ENCODE measurements at places on chromosomes 5 and 9.

DNA sequence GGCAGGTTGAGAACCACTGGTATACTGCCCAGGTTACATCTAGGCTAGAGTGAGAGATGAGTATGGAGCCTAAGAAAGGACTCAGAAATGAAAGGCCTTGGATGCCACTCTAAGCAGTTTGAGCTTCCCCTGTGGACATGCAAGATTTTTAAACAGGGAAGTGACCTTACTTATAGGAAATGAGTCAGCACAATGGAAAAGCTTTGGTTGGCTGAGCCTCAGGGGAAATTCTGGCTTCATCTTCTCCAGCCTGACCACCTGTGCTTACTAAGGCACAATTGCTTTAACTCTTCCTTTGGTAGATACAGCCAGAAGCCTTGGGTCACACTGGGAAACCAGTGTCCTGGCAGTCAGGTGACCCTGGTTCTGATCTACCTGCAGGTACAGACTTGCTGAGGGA, 380.2 kb upstream of the ZNF462 start:
- DNase-seq, result peak; percentile 26

GRCh38 chr5:167944121-167944852, 347.2 kb upstream of the WWC1 start:
- DNase-seq, result no peak

GRCh38 chr5:149325894-149326293, 19.4 kb upstream of the GRPEL2 start:
- no peak for DNase-seq

- DNase-seq, result no peak
Observed at GRCh38 chr5:147404706-147405105, 105.2 kb downstream of the DPYSL3 start.

DNA sequence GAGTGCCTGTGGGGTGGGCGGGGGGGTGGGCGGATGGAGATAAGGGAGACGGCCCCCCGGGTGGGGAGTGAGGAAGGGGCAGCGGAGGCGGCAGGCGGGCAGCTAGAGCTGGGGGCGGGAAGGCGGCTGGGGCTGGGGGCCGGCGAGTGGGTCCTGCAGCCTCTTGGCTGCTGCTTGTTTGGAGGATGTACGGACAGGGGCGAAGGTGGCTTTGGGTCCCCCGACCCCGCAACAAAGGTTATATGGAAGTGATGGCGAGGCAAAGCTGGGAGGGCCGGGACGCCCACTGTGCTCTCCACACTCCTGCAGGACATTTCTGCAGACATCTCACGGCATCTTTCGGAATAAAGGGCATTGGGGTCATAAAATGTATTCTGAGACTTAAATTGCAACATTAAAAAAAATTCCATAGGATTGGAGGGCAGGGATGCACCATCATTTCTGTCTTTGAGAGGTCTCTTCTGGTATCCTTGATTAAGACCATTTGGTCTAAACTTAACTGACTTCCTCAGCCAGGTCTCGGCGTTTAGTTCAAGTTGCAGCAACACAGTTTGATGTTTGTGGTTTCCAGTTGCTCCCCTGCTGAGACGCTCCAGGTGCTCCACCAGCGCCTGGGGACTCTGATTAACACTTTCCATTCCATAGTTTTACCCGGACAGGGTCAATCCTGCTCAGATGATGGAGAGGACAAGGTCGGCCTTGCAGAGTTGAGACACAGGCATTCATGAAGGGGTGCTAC, 101.6 kb upstream of the SSBP2 start:
- no peak for DNase-seq

- no peak for DNase-seq
Observed at GRCh38 chr5:15350614-15351013, 149.4 kb upstream of the FBXL7 start.

- no peak for DNase-seq
Observed at GRCh38 chr5:167489202-167489601, 802.2 kb upstream of the WWC1 start.

DNA sequence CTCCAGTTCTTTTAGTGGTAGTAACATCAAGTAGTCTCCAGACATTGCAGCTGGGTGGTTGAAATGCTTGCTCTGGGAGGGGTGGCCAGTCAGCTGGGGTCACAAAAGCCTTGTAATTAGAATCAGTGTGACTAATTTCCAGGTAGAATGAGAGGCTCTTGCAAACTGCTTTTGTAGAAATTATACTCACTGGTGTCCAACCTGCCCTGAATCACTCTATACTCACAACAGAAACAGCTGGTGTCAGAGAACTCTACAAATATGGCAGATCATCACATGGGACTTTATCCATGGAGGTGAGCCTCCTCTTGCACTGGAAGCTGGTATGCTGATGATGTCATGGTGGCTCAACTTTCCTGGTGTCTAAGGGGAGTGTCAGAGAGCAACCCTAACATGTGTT, 71.3 kb downstream of the SH3TC2 start:
- no peak for DNase-seq

DNA sequence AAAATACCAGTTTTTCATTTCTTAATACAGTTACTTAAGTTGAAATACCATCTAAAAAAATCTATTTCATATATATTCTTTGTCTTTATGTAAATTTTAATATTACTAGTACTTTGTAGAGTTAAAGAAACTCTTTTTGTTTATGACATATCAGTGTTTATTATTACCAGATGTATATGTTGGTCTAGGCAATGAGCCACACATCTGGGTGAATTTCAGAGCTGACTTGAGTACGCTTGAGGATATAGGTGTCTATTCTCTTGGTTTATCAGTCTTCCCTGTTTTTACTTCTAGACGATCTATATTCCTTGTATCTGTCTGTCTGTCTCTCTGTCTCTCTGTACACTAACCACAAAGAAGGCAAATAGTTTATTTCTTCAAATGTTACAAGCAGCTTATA, 2.9 kb downstream of the SMAD5 start:
- DNase-seq, result no peak

- DNase-seq, result no peak
Observed at GRCh38 chr5:36874465-36874864, 2.1 kb upstream of the NIPBL start.

- no peak for DNase-seq
Observed at GRCh38 chr9:70962761-70963440, 158.5 kb downstream of the TRPM3 start.

DNA sequence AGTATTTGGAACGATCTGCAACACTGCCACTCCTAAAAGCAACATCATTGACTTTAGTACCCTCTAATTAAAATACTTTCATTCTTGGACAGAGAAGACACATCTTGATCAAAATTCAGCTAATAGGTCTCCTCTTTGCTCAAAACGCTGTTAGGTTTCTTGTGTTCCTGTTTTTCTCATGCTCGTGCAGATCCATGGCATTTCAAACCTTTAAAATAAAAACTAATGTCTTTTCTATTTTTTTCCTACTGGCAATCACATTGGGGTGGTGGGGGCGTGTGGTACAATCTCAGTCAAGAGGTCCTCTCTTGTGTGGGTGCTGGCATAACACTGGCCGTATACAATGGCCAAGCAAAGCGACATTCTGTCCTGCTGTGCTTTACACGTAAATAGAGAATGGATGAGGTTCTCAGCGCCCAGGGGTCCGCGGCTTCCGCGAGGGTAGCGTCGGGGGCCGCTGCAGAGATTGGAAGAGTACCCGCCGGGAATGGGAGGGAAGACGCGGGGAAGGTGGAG, 315 bp upstream of the GPR150 start:
- DNase-seq, result no peak

DNA sequence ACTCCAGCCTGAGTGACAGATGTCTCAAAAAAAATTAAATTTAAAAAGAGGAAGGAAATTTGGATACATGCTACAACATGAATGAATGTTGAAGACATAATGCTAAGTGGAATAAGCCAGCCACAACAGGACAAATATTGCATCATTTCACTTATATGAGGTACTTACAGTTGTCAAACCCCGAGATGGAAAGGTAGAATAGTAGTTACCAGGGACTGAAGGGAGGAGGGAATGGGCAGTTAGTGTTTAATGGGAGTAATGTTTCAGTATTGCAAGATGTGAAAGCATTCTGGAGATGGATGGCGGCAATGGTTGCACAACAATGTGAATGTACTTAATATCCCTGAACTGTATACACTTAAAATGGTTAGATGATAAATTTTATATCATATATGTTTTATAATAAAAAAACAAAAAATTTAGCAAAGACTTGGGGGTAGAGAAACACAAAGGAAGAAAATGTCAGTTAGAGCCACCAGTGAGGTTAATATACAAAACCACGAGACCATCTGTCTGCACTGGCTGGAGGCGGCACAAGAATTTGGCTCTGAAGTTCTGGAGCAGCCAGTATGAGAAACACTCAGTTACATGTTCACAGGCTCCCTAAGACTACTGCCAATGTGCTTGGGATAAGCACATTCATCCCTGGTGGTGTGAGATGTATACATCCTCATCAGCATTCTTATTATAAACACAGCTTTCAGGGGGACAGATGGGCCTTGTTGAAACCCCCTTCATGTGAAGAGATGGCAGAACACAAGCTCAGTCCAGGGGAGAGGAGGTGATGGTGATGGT, 37.0 kb upstream of the RPS23 start:
- no peak for DNase-seq

DNA sequence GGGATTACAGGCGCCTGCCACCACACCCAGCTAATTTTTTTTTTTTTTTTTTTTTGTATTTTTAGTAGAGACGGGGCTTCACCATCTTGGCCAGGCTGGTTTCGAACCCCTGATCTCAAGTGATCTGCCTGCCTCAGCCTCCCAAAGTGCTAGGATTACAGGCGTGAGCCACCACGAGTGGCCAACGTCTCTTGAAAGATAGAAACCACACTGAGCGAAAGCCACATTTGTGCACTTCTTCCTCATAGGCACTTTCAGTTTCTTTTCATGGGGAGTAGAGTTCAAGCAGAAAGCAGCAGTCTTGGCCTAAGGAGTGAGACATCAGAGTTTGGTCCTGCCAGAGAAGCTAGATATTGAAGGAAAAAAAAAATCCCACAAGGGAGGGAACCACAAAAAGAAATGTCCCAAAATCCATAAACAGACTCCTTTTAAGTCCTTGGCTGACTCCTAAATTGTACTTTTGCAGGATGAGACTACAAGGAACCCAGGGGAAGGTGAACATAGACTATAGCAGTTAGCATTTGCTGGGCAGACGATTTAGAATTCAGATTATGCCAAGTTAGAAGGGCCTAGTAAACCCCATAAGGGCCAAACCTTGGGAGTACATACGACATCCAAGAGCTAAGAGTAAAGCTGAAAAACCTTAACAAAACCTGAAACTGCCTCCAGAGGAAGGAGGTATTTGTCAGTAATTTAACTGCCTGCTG, 43.9 kb upstream of the GLIPR2 start:
- no peak for DNase-seq

GRCh38 chr9:129561594-129562281, 59.2 kb downstream of the C9orf50 start:
- no peak for DNase-seq

- no peak for DNase-seq
Observed at GRCh38 chr5:57163553-57164006, 10.3 kb upstream of the GPBP1 start.

DNA sequence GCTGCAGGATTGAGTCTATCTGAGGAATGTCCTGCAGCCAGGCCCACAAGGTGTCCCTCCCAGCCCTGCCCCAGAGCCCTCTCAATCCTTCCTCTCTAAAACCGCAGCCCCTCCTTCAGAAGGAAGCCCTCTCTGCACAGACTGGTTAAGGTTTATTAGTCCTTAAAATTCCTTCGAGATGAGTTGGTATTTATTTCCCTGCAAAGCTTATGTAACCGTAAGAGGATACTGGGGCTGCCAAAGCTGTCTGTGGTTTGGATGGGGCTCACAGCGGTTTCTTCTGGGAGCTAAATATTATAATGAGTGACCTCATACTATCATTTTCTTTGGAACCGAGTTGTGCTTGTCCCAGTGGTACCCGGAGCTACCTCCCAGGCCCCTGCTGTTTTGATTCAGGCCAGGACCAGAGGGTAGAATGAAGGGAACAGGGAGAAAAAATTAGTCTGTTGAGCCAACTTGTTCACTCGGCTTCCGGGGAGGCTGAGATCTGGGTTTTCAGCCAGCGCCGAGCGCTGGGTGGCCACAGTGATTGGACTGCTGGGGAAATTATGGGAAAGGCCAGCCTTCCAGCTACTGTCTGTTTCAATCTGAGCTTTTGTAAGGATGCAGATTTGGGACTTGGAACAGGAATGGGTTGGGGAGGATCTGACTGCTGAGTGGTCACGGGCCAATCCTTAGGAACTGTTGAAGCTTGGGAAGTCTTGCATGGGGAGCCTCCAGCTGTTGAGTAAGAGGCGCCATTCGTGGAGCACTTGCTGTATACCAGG, 107.5 kb downstream of the NDFIP1 start:
- DNase-seq, result peak; percentile 86

DNA sequence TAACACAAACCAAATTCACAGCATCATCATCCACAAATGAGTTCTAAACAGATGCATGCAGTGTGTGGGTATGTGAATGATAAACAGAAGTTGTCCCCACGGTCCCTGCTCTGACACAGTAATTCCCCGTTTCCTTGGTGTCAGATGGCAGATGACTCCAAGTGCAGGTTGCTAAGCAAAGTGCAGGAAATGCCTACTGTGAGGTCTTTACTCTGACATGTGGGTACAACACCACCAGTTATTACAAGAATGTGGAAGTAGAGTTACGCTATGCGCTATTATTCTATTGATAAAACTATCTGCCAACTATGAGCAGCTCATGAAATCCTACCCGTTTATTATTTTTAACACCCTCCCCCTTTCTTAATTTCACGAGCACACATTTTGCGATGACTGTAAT, 448.9 kb downstream of the BNC2 start:
- no peak for DNase-seq

DNA sequence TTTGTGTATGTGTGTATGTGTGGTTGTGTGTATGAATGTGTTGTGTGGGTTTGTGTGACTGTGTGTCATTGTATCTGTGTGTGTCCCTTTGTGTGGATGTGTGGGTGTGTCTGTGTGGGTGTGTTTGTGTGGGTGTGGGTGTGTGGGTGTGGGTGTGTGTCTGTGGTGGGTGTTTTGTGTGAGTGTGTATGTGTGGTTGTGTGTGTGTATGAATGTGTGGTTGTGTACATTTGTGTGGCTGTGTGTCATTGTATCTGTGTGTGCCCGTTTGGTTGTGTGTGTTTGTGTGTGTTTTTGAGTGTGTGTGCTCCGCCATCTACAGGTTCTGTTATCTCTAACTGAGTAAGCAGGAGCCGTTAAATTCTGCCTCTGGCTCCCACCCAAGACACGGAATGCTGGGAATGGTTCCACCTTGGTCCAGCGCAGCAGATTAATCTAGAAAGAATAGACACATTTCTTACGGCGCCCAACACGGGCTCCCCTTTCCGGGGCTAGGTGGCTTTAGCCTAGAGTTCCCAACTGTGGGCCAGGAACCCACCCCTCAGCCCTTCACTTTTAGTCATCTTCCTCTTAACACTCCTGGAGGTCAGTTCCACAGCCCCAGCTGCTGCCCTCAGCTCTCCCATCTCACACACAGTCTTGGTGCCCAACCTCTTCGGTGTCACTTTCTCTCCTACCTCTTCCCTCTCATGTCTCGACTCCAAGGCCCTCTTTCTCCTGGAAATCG, 197.1 kb downstream of the TTLL11 start:
- no peak for DNase-seq
